ENCODE measurements at places on chromosomes 11 and 22.

DNA sequence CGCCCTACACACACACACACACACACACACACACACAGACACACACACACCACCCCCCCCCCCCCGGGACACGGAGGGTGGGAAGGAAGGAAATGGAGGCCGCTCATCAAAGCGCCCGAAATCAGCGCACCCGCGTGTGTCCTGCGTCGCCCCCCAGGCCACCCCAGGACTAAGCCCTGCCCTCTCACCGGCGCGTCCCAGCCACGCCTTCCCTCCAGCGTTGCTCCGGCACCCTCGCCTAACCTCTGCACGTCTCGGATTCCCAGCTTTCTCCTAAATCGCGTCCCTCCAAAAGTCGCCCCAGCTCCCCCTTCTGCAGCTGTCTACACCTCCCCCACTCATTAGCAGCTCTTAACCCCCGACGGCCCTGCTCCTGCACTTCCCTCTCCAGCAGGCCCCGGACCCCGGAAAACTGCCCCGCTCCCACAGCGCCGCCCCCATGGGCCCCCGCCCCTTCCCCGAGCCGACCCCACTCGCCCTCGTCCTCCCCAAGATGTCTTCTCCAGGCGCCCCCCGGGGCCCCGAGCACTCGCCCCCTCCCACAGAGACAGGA lies 557 bp downstream of the PACSIN2 start:
- no peaks in the 10 kb centered on the region for H3K27me3 ChIP-seq
- peak overlapping the region; percentile 97 for H3K4me3 ChIP-seq
- peaks cover 14% of the 10 kb centered on the region for H3K36me3 ChIP-seq

- DNase-seq: no peak
- H3K4me1 ChIP-seq: peaks cover 5% of the 10 kb centered on the region
Measured at GRCh38 chr11:108137212-108137611, 15.8 kb downstream of the ACAT1 start.

GRCh38 chr11:117722082-117722481 lies 74.9 kb downstream of the DSCAML1 start:
- peaks cover 40% of the 10 kb centered on the region for H3K27me3 ChIP-seq
- H3K36me3 ChIP-seq: no peaks in the 10 kb centered on the region
- no peaks in the 10 kb centered on the region for H3K4me1 ChIP-seq
- no peak overlapping the region for H3K4me3 ChIP-seq

- no peak for DNase-seq
- no peaks in the 10 kb centered on the region for H3K36me3 ChIP-seq
- peaks cover 7% of the 10 kb centered on the region for H3K4me1 ChIP-seq
- no peak overlapping the region for H3K27ac ChIP-seq
- H3K4me3 ChIP-seq: no peak overlapping the region
Measured at GRCh38 chr11:79438631-79439409, 2.0 kb downstream of the TENM4 start.

DNA sequence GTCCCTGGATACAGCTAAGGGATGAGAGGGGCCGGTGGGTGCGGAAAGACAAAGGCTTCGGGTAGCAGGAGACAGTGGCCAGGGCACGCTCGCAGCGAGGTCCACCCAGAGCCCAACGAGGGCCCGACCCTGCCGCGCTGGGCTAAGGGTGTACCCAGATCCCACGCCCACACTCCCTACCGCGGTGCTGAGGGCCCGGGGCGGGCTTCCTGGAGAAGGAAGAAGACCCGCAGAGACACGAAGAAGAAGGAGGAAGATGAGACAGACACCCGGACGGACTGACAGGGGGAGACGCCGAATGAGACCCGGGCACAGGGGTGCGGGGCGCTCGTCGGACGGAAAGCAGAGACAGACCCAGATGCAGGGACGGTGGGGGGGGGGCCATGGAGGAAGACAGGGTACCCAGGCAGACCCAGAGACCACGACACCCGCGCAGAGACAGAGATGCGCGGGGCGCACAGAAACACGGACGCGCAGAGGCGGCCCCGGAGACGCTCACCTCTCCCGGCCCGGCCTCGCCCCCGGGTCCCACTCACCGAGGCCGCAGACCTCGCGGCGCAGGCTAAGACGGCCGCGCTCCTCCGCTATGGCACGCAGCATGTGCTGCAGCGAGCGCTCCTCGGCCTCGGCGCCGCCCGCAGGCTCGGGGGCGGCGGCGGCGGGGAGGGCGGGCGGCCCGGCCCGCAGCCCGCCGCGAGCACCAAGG lies 437 bp downstream of the KIAA0930 start:
- peaks cover 18% of the 10 kb centered on the region for H3K36me3 ChIP-seq
- DNase-seq: no peak
- no peaks in the 10 kb centered on the region for H3K27me3 ChIP-seq
- H3K4me3 ChIP-seq: peak overlapping the region; percentile 90

DNA sequence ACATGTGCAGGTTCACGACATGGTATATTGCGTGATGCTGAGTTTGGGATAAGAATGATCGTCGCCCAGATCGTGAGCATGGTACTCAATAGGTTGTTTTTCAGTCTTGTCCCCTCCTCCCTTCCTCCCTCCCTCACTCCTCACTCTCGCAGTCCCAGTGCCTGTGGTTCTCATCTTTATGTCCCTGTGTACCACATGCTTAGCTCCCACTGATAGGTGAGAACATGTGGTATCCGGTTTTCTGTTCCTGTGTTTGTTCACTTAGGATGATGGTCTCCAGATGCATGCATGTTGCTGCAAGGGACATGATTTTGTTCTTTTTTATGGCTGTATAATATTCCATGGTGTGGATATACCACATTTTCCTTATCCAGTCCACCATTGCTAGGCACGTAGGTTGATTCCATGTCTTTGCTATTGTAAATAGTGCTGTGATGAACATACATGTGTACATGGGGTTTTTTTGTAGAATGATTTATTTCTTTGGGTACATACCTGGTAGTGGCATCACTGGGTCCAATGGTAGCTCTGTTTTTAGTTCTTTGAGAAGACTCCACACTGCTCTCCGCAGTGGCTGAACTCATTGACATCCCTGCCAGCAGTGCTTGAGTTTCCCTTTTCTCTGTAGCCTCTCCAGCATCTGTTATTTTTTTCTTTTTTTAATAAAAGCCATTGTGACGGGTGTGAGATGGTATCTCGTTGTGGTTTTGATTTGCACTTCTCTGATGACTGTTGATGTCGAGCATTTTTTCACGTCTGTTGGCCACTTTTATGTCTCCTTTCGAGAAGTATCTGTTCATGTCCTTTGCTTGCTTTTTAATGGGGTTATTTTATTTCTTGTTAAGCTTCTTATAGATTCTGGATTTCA lies 16.4 kb downstream of the ZBED4 start:
- H3K27me3 ChIP-seq: no peaks in the 10 kb centered on the region
- peaks cover 23% of the 10 kb centered on the region for H3K36me3 ChIP-seq
- H3K4me1 ChIP-seq: peaks cover 78% of the 10 kb centered on the region
- DNase-seq: no peak
- H3K4me3 ChIP-seq: peak overlapping the region; percentile 63
- peak overlapping the region; percentile 92 for H3K27ac ChIP-seq

DNA sequence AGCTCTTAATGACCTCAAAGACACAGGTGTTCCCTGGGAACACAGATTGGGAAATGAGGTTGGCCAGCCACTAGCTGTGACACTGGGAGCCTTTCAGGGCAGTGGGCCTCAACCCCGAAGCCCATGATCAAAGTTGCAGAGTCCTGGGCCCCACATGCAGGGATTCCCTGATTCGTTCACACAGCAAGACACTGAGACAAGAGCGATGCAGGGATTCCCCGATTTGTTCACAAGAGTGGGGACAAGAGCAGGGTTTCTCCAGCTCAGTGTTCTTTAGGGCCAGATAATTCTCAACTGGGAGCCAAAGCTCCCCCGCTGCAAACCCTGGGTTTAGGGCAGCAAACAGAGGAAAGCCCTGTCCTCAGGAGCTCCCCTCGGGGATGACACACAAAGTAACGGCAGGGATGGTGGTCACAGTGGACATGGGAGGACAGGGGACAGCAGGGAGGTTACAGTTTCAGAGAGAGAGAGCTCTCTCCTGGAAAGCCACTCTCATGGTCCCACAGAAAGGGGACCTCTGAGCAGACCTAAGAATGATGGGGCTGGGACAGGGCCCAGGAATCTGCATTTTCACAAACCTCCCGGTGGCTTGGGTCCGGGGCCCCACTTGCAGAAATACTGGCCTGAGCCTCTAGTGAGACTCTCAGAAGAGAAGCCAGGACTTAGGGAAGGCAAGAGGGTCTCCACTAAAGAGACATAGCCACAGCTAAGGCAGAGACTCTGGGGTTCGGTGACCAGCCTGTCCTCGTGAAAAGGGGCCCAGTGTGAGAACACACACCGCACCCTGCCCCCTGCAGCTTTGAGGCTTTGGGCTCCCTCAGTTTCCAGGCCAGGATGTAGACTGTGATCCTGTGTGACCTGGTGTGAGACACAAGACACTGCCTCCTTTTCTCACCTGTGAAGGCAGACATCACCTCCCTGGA lies 7.4 kb upstream of the GNAZ start:
- no peaks in the 10 kb centered on the region for H3K36me3 ChIP-seq
- DNase-seq: no peak
- no peak overlapping the region for H3K27ac ChIP-seq
- no peaks in the 10 kb centered on the region for H3K27me3 ChIP-seq

DNA sequence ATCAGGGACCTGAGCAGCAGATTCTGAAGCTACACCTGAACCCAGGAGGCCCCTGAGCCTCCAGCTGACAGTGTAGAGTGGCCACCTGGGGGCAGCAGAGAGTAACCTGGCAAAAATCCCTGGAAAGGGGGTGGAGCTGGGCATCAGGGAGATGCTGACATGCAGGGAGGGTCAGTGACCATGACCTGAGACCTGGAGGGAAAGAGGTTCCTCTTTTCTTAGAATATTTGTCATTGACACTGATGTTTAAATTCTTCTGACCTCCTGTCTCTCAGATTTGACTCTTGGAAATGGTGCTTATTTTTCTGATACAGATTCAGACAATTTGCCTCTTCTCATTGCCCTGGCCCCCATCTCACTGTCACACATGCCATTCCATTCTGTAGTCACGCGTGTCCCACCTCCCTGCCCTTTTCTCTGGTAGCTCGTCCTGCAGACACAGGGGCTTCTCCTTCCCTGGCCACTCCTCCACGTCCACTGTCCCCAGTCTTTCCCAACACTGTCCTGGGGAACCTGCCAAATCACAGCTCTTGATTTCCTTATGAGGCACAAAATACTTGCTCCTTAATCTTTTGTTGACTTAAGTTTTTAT lies 117.2 kb upstream of the IGLL5 start:
- H3K4me3 ChIP-seq: no peak overlapping the region
- H3K36me3 ChIP-seq: peaks cover 2% of the 10 kb centered on the region
- DNase-seq: no peak
- H3K4me1 ChIP-seq: peaks cover 80% of the 10 kb centered on the region
- no peaks in the 10 kb centered on the region for H3K27me3 ChIP-seq

GRCh38 chr11:64103277-64103985 lies 62.5 kb downstream of the MACROD1 start:
- H3K4me3 ChIP-seq: no peak overlapping the region
- H3K27me3 ChIP-seq: no peaks in the 10 kb centered on the region
- no peaks in the 10 kb centered on the region for H3K36me3 ChIP-seq
- H3K4me1 ChIP-seq: no peaks in the 10 kb centered on the region
- no peak overlapping the region for H3K27ac ChIP-seq

DNA sequence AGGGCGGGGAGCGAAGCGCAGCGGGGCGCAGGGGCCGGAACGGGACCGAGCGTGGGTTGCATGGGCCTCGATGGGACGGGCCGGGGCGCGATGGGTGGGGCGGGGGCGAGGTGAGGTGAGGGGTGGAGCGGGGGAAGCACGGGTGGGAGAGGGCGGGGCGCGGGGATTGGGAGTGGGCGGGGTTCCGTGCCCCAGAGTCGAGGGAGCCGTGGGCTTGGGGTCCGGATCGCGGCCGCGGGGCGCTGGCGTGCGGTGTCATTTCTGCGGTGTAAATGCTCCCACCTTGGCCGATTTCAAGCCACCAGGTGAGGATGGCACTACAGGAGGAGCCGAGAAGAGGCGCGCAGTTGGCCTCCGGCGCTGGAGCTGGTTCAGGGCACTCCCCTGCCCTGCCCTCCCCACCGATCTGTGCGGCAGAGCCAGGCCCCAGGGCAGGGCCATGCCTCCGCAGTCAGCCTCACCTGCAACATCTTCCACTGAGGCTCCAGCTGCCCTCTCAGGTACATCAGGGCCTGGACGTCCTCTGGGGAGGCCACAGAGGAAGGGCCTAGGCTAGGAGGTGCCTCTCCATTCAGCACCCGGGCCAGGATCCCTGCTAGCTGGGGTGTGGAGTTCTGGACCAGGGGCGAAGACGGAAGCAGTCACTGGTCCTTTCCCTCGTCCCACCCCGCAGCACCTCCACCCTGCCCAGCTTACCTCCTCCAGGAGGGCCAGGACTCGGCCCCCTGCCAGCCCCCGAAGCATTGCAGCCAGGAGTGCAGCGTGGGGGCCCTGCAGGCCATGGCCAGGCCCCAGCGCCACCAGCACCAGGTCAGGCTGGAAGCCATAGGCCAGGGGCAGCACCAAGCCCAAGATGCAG lies 620 bp upstream of the TUBGCP6 start:
- H3K4me1 ChIP-seq: peaks cover 44% of the 10 kb centered on the region
- peak overlapping the region; percentile 88 for H3K4me3 ChIP-seq
- H3K36me3 ChIP-seq: peaks cover 25% of the 10 kb centered on the region
- H3K27ac ChIP-seq: peak overlapping the region; percentile 97
- no peaks in the 10 kb centered on the region for H3K27me3 ChIP-seq
- DNase-seq: no peak

- peaks cover 18% of the 10 kb centered on the region for H3K4me1 ChIP-seq
- H3K27ac ChIP-seq: no peak overlapping the region
- no peak overlapping the region for H3K4me3 ChIP-seq
- no peaks in the 10 kb centered on the region for H3K27me3 ChIP-seq
- H3K36me3 ChIP-seq: peaks cover 5% of the 10 kb centered on the region
- DNase-seq: no peak
Measured at GRCh38 chr11:888310-889212, 22.0 kb downstream of the CHID1 start.

DNA sequence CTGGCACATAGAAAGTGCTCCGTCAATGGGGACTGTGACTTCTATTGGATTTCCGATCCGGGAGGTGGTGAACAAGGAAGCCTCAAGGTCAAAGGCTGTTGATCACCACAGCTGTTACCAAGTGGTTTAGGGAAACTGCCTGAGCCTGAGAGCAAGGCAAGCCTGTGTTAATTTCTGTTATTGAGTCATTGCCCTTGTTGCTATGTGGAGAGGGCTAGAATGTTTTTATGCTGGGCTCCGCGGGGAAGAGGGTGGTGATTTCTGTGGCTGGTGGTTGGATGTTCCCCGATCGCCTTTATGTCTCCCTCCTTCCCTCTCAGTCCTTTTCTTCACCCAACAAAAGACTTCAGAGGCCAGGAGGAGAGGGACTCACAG lies 108.5 kb upstream of the ALX4 start:
- H3K36me3 ChIP-seq: no peaks in the 10 kb centered on the region
- H3K4me1 ChIP-seq: no peaks in the 10 kb centered on the region
- peaks cover 51% of the 10 kb centered on the region for H3K27me3 ChIP-seq
- H3K4me3 ChIP-seq: no peak overlapping the region
- H3K27ac ChIP-seq: no peak overlapping the region

GRCh38 chr11:117045956-117046355 lies 52.3 kb downstream of the SIK3 start:
- no peak for DNase-seq
- H3K27ac ChIP-seq: peak overlapping the region; percentile 80
- H3K4me3 ChIP-seq: peak overlapping the region; percentile 34
- peaks cover 69% of the 10 kb centered on the region for H3K4me1 ChIP-seq

DNA sequence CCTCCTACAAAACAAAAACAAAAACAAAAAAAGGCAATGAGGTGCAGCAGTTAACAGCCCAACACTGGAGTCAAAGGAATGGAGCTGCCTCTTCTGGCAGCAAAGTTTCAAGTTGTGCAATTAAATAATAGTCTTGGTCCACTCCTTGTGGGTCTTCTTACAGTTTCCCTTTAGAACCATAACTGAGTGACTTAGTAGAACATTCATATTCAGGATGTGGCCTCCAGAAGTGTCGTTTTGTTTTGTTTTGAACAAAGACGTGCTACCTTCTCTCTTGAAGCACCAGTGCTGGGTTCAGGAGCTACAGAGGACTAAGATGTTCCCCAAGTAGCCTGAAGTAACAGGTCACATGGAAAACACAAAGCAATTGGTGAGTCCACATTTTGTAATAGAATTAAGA lies 2.0 kb upstream of the JAML start:
- peak overlapping the region; percentile 64 for H3K4me3 ChIP-seq
- H3K36me3 ChIP-seq: peaks cover 31% of the 10 kb centered on the region
- H3K27me3 ChIP-seq: no peaks in the 10 kb centered on the region
- DNase-seq: no peak
